ENCODE measurements at places on chromosomes 16 and 17.

GRCh38 chr17:76935331-76935730 lies 67.1 kb downstream of the MGAT5B start:
- no peak for DNase-seq

- no peak for DNase-seq
Measured at GRCh38 chr17:62994931-62995330, 28.9 kb downstream of the TANC2 start.

DNA sequence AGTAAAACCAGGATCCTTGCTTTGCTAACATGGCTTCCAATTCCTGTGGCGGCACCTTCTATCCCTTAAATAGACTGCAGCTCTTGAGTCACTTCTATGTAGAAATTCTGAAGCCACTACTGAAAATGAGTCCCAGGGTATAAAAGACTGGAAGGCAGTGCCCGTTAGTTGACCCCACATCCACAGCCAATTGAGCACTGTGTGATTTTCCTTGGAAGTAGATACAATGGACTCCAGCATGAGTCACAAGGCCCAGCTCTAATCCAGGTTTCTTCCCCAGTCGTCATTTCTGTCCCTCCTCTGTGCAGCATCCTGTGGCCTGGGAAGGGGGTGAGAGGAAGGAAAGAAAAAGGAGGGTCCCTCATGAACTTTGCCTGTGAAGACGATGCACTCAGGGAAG lies 69.5 kb downstream of the HLF start:
- DNase-seq = no peak

- DNase-seq = no peak
Measured at GRCh38 chr17:36979565-36979941, 30.8 kb downstream of the AATF start.

- no peak for DNase-seq
Measured at GRCh38 chr16:6698548-6698947, 634.1 kb upstream of the RBFOX1 start.

- DNase-seq = no peak
Measured at GRCh38 chr17:79482727-79483521, 127.9 kb downstream of the RBFOX3 start.

GRCh38 chr16:57192720-57193486 lies 6.8 kb downstream of the RSPRY1 start:
- DNase-seq = no peak

DNA sequence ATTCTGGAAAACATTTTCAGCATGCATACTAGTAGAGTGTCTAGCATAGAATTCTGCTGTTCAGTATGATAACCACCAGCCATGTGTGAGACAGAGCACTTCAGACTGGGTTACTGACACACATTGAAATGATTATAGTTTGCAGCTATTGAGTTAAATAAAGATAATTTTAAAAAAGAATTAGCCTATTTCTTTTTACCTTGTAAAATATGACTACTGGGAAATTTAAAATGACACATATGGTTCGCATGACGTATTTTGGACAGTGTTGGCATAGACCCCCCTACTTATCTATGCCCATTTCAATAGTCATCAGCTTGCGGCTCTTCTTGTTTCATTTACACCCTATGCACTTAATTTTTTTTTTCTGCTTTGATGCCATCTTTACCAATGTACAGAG lies 4.7 kb upstream of the SDK2 start:
- no peak for DNase-seq

DNA sequence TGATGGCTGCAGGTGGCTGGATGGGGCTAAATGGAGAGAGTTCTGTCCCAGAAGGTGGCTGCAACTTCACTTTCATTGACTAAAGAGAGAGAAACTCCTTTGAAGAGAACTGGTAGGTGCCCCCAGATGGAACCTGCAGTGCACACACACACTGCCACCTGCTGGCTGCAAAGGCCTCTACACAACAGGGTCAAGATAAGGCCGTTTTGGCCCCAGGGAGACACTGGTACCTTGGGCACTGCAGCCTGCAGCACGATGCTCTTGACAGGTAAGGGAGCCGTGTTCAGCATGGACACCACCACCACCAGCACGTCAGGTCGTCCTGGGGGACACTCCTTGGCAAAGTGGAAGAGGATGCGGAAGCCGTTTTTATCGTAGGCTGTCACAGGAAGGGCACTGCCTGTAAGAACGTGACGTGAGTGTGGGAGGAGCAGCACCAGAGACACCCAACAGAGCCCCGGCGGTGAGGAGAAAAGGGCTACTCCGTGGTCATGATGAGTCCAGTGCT lies 22.7 kb downstream of the GGA3 start:
- no peak for DNase-seq

DNA sequence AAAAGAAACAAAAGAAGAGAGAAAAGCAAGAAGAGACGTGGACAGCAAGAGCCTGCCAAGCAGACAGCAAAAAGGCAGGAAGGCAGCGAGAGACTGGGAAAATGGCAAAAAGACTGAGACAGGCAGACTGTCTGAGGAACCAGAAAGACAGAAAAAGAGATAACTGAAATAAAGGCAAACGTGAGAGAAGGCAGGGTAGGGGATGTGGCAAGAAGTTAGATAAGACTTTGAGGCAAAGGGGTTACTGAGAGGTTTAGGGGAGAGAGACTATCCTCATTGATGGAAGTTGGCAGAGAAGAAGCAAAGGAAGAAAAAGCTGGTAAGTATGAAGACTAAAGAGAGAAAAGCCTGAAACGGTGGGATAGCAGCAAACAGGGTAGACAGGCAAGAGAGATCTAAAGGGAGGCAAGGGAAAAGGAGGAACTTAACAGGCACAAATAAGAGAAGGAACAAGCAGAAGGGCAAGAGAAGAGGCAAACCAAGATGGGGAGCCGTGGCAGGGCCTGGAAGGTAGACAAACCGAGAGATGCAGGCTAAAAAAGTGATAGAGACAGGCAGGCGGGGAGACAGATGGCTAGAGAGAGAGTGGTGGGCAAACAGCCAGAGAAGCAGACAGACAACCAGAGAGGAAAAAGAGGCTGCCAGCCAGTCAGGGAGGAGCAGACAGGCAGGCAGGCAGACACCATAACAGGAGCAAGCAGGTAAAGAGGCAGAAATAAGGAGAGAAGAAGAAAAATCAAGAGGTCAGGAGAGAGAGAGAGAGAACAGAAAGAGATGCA lies 7.1 kb upstream of the CHD3 start:
- no peak for DNase-seq

DNA sequence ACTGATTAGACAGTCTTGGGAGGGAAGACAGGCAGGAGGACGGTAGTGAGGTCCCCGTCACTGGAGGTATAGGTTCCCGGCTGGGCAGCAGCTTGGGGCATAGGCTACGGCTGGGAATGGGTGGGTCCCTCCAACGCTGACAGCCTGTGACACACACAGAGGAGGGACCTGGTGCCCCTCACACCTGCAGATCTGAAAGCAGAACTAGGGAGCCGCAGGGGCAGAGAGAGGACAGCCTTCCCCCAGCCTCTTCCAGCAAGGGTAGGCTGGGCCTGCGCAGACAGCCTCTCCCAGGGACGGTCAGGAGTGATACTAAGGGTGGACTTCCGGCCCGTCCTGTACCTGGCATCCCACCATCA lies 2.0 kb downstream of the P2RX1 start:
- no peak for DNase-seq

DNA sequence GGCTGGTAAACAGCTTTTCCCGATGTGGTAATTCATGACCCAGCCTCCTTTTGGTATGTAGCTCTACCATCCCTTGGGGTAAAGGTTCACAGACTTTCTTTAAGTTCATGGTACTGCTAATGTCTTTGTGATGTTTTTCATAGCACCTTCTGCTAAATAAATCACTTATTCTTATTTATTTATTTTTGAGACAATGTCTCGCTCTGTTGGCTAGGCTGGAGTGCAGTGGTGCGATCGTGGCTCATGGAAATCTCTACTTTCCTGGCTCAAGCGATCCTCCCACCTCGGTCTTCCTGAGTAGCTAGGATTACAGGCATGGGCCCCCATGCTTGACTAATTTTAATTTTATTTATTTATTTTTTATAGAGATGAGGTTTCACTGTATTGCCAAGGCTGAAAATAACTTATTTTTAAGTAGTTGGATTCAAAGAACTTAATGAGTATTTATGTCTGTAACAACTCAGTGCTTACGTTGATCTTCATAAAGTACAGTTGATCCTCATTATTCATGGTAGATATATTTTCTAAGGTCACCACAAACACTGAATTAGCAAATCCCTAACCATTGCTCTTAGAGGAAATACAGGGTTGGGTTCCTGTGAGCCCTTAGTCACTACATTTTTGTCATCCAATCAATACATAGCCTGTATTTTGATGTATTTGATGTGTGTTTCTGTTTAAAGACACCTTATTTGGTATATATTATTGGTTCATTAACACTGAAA lies 97.1 kb downstream of the SHISA9 start:
- DNase-seq = no peak

DNA sequence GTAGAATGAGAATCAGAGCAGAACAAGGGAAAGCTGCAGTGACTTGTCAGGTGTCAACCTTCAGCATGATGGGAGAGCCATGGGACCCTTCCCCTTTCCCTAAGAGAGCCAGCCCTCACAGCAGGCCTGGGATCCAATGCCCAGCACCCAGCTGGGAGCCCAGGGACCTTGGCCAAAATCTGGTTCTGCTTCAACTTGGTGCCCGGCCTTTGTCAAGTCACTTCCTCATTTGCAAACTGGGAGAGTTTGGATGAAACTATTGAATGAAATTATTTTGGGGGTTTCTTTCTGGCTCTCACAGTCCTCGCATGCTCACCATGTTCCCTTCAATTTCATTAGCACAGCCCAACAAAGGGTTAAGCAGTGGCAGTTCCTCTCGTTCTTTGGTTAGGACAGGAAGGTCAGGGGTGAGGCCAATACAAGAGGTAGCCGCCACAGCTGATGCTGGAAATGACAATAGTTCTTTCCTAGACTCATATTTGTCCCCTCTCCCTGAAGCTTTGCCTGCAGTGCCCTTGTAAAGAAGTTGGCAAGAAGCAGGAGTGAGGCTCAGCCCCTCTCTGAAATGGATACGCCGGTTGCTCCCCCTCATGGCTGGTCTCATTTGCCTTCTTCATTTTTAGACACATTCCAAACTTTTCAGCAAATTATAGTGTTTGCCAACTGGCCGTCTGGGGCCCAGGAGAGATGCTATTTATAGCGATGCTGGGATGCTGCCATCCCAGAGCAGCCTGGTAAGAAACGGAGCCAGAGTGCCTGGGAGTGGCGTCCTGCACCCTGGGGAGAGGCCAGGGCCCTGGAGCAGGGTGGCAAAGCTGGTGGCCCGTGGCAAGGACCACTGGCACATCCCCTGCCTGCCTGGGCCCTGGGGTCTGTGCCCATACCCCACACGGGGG lies 34.5 kb upstream of the MEOX1 start:
- DNase-seq = no peak

GRCh38 chr16:54509456-54509855 lies 222.9 kb upstream of the IRX3 start:
- DNase-seq = no peak

DNA sequence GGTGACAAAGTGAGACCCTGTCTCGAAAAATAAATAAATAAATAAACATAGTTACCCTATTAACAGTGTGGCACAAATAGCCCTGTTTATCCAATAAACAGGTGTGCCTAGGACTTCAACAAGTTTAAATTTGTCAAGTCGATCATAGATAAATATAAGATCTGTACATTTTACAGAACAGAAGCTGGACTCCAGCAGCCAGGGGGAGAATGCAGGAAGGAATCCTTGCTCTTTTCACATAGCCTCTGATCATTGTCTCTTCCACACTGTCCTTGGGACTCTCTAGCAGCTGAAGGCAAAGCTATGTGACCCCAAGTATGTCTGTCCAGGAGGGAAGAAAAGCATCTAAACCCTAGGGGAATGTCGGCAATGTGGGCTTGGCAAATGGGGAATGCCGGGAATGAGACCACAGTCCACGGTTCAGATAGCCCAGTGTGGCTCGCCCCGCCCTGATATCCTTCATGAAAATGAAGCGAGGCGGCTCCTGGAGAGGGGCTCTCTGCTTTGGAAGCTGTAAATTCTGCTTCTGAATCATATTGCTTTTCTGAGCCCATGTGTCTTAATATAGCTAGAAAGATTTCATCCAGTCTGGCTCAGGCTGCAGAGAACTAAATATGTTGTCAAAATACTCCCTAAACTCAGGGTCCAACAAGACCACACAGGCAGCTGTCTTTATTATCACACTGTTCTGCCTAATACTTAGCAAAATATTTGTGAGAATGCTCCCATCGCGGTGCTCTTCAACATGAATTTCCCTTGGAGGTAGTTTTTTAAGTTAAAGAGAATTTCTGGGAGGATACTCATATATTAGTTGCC lies 24.9 kb upstream of the GRB2 start:
- peak; percentile 33 for DNase-seq

DNA sequence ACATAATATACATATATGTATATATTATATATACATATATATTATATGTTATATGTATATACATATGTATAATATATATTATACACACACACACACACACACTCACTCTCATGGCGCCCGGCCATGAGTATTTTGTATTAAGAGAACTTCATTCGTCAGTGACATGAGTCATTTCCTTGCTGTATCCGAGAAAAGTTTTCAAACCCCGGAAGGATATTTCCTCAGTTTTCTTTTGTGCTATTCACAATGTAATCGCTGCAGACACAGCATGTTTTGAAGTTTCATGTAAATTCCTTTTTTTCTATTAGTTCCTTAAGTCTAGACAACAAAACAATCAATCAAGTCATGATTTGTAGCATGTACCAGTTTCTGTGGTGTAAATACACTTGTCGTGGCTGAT lies 33.3 kb downstream of the OR1D5 start:
- DNase-seq = no peak

DNA sequence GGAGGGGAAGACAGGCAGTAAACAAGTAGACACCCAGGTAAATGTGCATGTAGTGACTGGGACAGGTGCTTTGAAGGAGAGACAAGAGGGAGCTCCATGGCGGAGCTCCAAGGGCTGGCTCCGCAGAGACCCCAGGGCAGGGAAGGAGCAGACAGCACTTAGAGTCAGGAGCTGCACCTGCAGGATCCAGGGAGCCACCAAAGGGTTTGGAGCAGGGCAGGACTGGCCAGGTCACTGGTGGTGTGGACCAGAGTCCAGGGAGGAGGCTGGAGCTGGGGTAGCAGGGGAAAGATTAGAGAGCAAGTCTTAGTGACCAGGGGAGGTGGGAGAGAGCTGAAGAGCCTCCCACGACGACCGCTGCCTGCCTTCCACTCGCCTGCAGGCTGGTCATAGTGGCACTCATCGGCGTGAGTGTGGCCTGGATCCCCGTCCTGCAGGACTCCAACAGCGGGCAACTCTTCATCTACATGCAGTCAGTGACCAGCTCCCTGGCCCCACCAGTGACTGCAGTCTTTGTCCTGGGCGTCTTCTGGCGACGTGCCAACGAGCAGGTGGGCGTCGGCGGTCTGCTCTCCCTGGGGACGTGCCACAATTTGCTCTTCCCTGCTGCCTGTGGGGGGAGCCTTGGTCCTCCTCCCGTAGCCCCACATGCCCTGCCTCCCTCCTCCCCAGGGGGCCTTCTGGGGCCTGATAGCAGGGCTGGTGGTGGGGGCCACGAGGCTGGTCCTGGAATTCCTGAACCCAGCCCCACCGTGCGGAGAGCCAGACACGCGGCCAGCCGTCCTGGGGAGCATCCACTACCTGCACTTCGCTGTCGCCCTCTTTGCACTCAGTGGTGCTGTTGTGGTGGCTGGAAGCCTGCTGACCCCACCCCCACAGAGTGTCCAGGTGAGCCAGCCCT lies 14.7 kb upstream of the FAM83G start:
- DNase-seq = no peak

- DNase-seq = no peak
Measured at GRCh38 chr16:10205688-10206087, 23.5 kb upstream of the GRIN2A start.

- DNase-seq = no peak
Measured at GRCh38 chr17:57999496-58000017, 7.5 kb downstream of the SRSF1 start.

- no peak for DNase-seq
Measured at GRCh38 chr17:77692571-77693161, 265.8 kb upstream of the TNRC6C start.

- DNase-seq = no peak
Measured at GRCh38 chr17:20189979-20190378, 180.8 kb downstream of the SPECC1 start.

Data from T1000 (cell line).